Hematopoietic multipotent progenitor cell treated with erythropoietin and hydrocortisone succinate and interleukin-3 and kit ligand, for 8 days (in vitro differentiated cells): ENCODE measurements at places on chromosomes 4 and X.

DNA sequence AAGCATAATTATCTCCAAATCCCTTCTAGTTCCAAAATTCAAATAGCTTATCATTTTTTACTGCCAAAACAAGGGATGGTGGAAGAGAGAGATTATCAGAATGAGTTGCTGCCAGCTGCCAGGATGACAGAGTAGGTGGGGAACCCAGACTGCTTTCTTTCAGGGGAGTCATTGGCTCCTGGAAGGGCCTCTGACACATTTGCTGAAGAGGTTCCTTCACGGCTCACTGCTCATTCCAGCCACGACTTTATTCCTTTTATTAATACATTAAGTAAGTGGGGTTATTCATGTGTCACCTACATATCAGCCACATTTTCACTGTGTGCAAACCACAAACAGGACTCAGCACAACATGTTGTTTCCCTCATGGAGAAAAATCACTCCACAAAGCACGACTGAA lies 12.7 kb upstream of the SMIM43 start:
- DNase-seq = peak; percentile 31

GRCh38 chr4:150462743-150463142 lies 119.2 kb upstream of the MAB21L2 start:
- no peak for DNase-seq

DNA sequence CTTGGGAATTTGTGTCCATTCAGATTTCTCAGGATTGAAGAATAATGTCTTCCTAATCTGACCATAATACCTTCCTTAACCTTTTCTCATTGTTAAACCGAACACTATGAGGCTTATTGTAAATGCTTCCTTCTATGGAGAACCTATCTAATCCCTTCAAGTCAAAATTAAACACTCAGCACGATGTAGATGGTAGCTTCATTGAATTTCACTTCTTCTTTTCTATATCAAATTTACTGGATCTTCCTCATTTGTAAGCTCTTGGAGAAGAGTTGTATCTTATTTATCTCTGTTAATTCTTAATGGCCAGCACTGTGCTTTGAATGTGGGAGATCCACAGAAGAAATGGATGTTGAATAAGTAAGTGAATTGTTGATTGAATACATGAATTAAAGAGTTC lies 109.0 kb upstream of the RAPGEF2 start:
- DNase-seq = no peak

DNA sequence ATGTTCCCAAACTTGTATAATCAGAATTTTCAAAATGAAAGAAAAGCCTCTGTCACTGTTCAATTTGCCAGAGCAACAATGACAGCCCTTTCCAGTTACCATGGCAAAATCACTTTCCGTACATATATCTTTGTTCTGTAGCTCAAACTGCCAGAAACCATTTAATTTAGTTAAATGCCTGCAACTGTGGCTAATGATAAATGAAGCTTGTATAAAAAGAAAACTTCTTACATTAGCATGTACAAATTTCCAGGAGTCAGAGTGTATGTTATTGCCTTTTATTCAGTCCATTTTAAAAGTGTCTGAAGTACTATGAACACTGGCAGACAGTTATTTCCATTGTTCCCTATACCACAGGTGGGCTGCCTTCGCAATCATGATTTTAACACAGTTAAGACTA lies 30.3 kb downstream of the ARAP2 start:
- DNase-seq = no peak

DNA sequence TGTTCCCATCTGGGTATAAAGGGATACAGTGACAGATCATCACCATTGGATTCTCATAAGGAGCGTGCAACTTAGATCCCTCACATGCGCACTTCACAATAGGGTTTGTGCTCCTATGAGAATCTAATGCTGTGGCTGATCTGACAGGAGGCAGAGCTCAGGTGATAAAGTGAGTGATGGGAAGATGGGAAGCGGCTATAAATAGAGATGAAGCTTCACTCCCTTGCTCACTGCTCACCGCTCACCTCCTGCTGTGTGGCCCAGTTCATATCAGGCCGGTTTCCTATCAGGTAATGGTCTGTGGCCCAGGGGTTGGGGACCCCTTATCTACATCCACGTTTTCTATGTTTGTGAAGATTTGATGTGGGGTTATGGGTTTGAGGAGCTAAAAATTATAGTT lies 43.7 kb downstream of the FAT4 start:
- DNase-seq = no peak

DNA sequence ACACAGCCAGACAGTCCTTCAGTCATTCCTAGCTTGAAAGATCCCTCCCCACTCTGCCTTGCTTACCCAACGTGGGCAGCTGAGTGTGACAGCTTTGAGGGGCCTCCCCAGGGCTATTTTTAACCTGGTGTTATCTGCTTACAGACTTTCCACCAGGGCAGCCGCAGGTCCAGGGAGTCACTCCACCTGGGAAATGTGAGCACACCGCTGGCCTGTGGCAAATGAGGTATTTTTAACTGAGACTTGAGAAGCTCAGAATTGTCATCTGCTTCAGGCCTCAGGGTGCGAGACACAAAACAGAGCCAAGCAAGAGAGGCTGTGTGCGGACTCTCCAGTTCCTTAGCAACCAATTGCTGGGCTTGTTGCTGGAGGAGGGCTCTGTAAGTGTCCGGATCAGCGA lies 13.0 kb downstream of the CORIN start:
- no peak for DNase-seq

DNA sequence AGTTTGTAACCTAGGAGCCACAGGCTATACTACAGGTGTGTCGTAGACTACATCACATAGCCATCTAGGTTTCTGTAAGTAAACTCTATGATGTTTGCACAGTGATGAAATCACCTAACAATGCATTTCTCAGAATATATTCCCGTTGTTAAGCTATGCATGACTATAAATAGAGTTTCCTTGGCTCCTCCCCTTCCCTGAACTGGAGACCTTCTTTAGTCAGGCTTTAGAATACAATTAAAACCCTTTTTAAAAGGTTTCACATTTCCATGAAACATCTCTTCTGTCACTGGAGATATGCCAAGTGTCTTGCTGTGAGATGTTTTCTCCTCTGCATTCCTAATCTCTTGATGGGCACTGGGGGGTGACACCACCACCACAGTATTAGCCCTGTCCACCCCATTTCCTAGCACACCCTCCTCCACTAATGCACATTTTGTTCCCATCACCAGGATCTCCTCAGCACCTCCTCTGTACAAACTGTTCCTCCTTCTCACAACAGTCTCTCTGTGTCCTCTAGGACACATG lies 334.6 kb upstream of the CPEB2 start:
- no peak for DNase-seq

GRCh38 chrX:44874420-44875184 lies 1.6 kb downstream of the KDM6A start:
- DNase-seq = peak; percentile 71

DNA sequence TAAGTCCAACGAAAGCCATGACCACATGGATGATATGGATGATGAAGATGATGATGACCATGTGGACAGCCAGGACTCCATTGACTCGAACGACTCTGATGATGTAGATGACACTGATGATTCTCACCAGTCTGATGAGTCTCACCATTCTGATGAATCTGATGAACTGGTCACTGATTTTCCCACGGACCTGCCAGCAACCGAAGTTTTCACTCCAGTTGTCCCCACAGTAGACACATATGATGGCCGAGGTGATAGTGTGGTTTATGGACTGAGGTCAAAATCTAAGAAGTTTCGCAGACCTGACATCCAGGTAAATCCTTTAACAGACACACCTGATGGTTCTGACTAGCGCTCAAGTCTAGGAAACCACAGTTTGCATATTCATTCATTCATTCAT lies 6.0 kb downstream of the SPP1 start:
- DNase-seq = no peak

- DNase-seq = no peak
Measured at GRCh38 chr4:82692101-82692780, 106.4 kb downstream of the SCD5 start.

DNA sequence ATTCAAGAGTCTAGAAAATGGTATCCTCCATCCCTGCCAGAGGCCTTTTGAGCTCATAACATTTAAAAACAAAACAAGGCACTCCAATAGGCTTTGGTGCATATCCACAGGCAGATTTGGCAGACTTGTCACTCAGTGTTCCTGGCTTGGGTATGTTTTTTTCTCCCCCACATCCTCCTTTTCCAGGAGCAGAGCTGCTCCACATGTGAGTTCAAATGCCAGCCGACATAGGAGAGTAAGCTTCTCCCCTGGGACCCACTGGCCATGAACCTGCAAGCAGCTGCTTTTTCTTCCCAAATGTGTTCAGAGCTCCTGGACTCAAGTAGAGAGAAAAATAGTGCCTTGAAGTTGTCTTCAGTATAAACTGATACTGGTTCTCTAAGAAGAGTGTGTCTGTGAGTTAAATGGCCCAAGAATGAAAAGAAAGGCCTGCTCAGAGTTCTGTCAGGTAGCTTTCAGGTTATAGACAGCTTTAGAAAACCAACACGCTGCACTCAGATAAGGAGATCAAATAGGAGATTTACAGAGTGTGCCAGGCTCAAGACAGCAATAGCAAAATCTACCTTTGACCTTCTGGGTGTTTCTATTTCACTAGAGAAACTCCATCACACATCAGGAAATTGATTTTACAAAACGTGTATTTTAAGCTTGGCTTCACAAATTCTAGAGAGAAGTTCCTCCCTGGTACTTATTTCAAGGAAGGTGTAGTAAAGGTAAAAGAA lies 162.5 kb upstream of the GALNT7 start:
- DNase-seq = no peak

DNA sequence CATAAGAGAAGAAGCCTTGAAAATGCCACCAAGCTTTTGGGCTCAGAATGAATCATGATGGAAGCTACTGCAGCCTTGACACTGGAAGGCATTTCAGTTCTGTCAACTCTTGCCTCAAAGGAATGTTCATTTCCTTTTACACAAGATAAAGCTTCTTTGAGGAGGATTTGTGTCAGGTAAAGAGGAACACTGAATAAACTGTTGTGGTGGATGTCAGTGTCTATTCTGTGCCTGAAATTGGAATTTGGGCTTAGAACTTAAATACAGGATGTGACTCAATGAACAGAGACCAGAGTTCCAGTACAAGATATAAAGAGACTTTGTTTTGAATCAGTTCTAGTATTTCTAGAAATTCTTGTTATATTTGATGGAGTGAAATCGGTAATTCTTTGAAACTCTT lies 313.2 kb downstream of the PACRGL start:
- no peak for DNase-seq

- peak; percentile 38 for DNase-seq
Measured at GRCh38 chr4:102627831-102628523, 126.8 kb downstream of the NFKB1 start.

- DNase-seq = no peak
Measured at GRCh38 chr4:169272265-169272886, 1.6 kb upstream of the SH3RF1 start.

DNA sequence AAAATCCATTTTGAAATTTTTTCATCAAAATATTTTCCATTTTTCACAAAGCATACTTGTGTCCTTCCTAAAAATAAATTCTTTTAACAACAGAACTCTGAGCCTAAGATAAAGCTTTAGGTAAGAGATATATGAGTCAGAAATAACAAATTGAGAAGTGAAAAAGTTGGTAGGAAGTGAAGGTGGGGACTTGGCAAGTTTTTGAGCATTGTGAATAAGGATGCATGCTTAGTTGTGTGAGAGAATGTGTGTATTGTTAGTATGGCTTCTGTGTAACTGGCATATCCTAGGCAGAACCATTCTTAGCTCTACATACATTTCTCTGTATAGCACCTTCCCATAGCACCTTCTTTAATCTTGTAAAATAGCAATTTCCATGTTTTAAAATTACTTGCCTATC lies 6.8 kb downstream of the ASB5 start:
- no peak for DNase-seq

DNA sequence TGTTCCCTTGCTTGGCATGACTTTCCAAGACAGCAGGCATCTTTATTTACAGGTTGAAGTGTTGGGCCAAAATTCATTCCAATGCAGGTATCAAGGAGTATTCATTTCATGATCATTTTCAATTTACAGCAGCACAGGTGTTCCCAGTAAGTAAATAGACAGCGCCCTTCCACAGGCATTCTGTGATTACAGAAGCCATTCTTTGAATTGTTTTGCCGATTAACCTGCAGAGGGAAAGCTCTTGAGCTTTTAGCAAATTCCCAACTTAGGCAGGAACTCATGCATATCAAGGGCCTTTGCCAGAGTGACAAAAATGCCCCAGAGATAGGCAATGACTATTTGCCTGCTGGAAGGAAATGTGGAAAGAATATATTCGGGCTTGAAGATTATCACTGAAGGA lies 6.8 kb downstream of the TXK start:
- DNase-seq = no peak

- no peak for DNase-seq
Measured at GRCh38 chr4:79358438-79358837, 32.6 kb upstream of the NAA11 start.

GRCh38 chr4:77148078-77148477 lies 8.9 kb upstream of the CCNG2 start:
- no peak for DNase-seq

DNA sequence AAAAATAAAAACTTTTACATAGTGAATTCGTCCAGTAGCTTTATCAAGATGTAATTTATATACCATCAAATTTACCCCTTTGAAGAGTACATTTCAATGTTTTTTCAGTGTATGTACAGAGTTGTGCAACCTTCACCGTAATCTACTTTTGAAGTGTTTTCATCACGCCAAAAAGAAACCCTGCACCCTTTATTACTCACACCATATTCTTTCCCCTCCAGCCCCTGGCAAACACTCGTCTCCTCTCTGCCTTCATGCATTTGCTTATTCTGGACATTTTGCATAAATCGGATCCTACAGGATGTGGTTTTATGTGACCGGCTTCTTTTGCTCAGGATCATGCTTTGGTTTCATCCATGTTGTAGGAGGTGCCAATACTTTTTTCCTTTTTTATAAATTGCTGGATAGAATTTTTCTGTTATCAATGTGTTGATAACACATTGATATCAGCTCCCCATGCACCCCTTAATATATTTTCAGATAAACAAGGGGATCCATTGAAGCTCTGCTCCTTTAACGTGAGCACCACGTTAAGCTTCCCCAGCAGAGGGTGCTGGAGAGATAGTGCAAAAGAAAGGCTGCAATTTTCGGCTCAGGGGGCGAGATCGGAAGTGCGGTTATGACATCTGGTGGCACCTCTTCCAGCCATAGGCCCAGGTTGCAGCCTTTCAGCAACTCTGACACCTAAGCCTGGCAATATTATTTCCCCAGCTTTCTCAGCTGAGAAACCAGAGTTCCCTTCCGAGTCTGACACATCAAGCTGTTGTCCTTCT lies 100.1 kb upstream of the VCX3B start:
- DNase-seq = peak; percentile 1

DNA sequence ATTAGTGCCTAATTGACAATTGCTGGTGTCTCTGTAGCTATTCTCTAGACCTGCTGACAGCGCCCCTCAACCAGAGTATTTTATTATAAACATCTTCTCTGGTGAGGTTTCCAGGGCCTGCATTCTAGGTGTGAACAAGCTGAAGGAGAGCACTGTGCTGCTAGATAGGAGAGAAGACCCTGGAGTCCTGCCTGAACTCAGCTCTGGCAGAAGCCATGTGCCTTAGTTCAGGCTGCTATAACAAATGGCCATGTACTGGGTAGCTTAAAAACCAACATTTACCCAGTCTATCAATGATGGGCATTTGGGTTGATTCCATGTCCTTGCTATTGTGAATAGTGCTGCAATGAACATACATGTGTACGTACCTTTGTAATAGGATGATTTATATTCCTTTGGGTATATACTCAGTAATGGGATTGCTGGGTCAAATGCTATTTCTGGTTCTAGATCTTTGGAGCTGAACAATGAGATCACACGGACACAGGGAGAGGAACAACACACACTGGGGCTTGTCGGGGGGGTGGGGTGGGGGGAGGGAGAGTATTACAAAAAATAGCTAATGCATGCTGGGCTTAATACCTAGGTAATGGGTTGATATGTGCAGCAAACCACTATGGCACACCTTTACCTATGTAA lies 185.5 kb upstream of the CPEB2 start:
- DNase-seq = no peak
